CD4-positive, alpha-beta T cell treated with Interleukin-1 beta for 1 hour (primary cell): ENCODE measurements at places on chromosomes 1 and 21.

GRCh38 chr21:29386803-29387202 is 88.1 kb downstream of the BACH1 start:
- DNase-seq: no peak

DNA sequence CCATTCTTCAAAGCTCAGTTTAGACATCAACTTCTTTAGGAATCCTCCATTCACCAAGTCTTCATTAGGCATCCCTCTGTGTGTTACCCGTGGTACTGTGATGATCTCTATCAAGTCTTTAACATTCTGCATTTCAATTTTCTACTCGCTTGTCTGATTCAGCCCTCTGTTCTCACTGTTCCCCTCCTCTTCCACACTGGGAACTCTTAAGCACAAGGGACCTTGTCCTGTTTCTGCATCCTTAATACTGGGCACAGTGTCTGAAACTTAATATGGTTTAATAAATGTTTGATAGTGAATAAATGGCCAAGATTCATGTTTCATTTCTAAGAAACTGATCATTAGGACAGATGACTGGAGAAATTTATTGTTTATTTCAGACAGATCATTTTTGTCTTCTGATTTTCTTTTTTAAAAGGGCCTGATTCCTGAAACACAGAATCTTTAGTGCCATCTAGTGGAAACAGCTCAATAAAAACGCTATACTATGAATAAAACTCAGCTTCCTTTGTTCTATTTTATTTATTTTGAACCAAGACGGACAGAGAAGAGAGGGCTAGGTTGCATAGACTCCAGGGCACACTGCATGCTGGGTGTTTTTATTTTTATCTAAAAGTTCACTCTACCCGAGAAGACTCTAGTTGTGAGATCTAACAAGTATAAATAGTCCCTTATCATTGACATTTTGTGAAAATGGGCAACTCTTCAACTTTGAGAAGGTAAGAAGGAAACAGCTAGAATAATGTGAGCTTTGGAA is 7.0 kb upstream of the TRIM45 start:
- DNase-seq: peak; percentile 38

- peak; percentile 47 for DNase-seq
Measured at GRCh38 chr1:66374561-66375111, 159.3 kb upstream of the SGIP1 start.

GRCh38 chr1:64231153-64231552 is 27.7 kb downstream of the UBE2U start:
- no peak for DNase-seq

GRCh38 chr1:183804387-183804786 is 533 bp upstream of the RGL1 start:
- DNase-seq: no peak

DNA sequence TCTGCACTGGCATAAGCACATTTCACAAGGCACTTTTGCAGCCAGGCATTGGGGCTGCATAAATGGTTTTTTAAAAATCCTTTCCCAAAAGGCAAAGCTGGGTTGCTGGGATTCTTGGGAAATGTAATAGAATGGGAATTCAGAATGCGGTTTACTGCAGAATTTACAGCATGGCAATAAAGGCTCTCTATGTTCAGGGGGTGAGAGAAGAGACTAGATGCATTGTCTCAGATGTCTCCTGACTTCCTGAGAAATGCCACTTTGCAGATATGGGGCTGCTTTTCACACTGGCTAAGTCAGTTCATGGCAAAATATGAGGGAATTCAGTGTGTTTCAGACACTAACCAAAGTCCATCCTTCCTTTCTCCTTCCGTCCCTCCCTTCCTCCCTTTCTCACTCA is 13.5 kb downstream of the FCGR2B start:
- no peak for DNase-seq

DNA sequence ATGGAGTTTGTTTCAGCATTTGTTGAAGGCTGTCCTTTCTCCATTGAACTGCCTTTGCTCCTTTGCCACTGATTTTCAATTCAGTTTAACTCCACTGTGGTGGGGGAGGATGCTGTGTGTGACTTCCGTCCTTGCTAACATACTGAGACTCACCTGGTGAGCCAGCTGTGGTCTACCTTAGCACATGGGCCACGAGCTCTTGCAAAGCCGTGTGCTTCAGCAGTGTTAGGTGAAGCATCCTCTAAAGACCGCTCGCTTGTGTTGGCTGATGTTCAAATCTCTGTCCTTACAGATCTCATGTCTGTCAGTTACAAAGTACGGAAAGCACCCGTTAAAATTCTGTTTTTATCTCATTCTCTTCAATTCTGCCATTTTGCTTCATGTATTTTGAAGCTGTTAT is 3.6 kb upstream of the SPATC1L start:
- no peak for DNase-seq

GRCh38 chr1:93502571-93502970 is 54.7 kb downstream of the FNBP1L start:
- no peak for DNase-seq

DNA sequence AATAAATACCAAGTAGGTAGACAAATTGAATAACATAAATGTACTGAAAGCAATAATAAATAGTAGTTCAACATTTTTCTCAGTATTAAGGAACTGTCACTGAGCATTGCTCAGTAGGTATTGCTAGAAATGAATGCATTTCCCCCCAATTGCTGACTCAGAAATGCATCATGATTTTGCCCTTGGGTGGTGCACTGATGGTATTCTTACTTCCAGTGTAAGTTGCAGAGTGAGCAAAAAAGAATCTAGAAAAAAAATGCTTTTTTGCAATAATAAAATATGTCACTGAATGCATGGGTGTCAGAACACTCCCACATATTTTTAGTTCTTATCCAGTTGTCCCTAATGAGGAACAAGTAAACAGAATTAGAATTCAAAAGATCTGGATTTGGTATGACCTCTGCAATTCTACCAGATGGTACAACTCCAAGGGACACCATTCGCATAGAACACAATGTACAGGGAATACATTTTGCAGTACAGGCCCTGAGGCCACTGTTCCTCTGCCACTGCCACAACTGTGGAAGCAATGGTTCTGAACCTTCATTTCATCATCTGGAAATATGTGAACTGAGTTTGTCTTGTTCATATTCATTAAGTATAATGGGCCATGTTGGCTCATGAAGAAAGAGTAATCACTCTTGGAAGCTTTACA is 78.0 kb downstream of the ATP6V1G3 start:
- DNase-seq: no peak

- no peak for DNase-seq
Measured at GRCh38 chr1:150890033-150890416, 3.1 kb downstream of the CTXND2 start.

GRCh38 chr1:1239227-1239613 is 7.2 kb downstream of the B3GALT6 start:
- no peak for DNase-seq

GRCh38 chr1:3453891-3454810 is at the start of gene ARHGEF16:
Gene ARHGEF16, plus strand, starts transcription at chr1:3454665. Its CDS starts 8,420 bp downstream, at chr1:3463085.
- DNase-seq: peak; percentile 34

DNA sequence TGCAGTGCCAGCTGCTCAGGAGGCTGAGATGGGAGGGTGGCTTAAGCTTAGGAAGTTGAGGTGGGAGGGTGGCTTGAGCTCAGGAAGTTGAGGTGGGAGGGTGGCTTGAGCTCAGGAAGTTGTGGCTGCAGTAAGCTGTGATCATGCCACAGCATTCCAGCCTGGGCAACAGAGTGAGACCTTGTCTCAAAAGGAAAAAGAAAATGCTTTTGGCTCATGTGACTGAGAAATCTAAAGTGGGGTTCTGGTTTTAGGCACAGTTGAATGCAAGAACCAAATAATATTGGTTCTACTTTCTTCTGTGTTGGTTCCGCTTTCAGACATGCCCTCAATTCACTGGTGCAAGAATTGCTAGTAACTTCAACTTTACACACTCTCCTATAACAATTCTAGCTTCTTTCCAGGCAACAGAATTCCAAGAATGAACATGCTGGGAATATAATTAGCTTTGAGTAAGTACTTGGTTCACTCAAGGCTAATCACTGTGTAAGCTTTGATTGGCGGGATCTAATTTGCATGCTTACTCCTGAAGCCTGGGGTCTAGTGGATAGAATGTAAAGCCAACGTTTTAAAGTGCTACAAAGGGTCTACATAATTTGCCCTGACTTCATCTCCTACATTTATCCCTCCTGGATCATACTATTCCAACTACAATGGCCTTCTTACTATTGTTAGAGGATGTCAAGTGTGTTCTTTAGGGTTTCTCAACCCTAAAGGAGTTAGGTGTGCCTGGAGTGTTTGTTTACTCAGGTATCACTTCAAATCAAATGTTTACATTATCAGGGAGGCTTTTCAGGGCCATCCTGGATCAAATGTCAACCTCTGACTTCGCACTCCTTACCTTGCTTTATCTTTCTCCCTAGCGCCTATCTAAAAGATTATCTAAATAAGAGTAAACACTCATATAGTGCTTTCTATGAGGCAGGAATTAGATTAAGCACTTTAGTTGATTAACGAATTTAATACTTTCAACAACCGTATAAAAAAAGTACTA is 115.1 kb downstream of the SLC16A1 start:
- peak; percentile 5 for DNase-seq

DNA sequence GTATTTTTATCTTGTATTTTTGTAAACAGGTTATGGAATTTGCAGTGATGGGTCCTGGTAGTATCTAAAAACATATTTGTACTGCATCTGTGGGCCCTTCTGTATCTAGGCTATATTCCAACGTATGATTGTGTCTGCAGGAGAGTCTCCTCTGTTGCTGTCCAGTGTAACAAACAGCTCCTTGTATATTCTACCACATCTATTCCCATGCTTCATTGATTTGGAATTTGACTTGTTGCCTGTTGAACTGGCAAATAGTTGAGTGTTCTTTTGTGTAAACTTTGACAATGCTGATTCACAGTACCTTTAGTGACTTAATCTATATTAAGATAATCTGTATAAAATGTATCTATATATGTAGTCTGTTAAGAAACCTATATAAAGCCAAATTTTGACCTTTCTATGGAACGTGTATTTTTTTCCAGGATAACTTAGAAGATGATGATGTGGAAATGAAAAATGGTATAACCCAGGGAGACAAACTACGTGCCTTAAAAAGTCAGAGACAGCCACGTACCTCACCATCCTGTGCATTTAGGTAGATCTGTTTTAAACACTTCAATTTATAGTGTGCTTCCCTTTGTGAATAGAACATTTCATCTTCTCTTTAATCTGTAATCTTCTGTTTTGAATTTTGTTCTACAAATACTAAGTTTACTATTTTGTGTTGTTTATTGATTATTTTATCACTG is 43.4 kb upstream of the GPR88 start:
- DNase-seq: no peak

DNA sequence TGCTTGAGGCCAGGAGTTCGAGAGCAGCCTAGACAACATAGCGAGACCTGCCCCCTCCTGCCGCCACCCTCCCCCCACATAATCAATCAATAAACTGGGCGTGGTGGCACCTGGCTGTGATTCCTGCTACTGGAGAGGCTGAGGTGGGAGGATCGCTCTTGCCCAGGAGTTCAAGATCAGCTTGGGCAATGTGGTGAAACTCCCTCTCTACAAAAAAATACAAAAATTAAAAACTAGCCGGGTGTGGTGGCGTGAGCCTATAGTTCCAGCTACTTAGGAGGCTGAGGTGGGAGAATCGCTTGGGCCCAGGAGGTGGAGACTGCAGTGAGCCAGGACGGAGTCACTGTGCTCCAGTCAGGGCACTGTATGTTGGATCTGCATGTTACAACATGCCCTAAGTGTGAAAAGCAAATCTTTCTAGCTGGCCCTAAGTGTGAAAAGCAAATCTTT is 7.0 kb upstream of the MDM4 start:
- no peak for DNase-seq

DNA sequence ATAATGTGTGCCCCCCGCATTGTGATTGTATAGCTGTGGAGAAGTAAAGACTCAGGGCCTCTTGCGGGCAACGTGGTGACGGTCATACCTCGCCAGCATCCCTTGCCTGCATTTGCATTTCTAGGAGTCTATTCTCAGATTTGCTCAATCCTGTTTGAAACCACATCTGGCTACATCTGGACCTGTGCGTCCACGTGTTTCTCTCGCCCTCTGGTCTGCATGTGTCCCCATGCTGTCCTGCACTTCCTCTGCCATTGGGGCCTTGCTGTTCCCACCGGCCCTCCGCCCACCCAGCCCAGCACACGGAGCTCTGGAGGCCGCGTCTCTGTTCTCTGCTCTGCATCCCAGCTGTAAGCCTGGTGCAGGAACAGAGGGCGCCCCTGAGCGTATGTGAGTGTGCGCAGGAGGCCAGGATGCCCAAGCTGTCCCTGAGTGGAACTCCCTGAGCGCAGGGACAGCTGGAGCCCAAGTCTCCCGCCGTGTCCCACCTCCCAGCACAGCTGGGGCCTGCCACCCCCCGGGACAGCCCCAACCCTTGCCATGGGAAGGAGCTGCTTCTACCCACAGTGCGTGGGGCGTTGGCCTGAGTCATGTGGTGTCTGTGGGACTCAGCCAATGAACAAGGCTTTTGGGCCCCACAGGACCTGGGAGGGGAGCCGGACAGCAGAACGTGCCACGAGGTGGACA is 1.6 kb downstream of the KRTAP10-2 start:
- DNase-seq: no peak

- DNase-seq: no peak
Measured at GRCh38 chr1:22636353-22636752, at the start of gene C1QA. Gene C1QA, plus strand, starts transcription at chr1:22636628. Its CDS starts 989 bp downstream, at chr1:22637617.

DNA sequence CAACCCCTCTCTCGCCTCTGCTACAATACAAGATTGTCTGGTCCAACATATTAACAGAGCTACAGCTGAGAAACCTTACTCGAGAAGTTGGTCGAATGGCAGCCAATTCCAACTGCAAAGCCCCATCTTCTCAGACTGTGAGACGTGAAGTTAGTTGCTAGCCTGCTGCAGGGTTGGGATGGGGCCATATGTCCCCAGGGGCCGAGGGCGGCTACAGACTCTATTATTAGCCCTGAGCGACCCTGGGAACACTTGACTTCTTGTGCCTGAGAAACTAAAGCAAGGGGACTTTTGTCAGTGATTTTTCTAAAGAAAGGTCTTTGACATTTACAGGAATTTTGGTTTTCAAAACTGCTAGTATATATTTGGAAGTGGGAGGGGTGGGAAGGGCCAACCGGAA is 13.7 kb downstream of the NCF2 start:
- no peak for DNase-seq
